8988T (cell line): ENCODE measurements at places on chromosomes 1 and 21.

GRCh38 chr1:201088395-201088794, 23.8 kb downstream of the CACNA1S start:
- no peak for DNase-seq

- DNase-seq = no peak
Observed at GRCh38 chr1:208029381-208030287, 118.7 kb upstream of the CD34 start.

- DNase-seq = no peak
Observed at GRCh38 chr1:24896176-24896575, 33.9 kb downstream of the RUNX3 start.

- no peak for DNase-seq
Observed at GRCh38 chr1:234602334-234603220, 7.4 kb downstream of the IRF2BP2 start.

GRCh38 chr21:34567604-34568155, 47.2 kb downstream of the RCAN1 start:
- no peak for DNase-seq

GRCh38 chr1:151991663-151992302, 1.9 kb downstream of the S100A10 start:
- DNase-seq = no peak

- DNase-seq = no peak
Observed at GRCh38 chr1:232416026-232416568, 213.8 kb downstream of the SIPA1L2 start.

DNA sequence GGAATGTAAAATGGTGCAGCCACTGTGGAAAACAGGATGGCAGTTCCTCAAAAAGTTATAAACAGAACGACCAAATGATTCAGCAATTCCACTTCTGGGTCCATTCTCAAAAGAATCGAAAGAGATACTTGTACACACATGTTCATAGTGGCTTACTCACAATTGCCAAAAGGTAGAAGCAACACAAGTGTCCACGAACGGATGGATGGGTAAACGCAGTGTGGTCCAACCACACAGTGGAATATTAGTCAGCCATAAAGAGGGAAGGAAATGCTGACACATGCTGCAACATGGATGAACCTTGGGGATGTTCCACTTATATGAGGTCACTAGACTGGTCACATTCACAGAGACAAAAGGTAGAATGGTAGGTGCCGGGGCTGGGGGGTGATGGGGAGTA, 5.3 kb downstream of the KRTAP10-1 start:
- DNase-seq = no peak

GRCh38 chr1:176157995-176158394, 49.1 kb downstream of the COP1 start:
- no peak for DNase-seq

- DNase-seq = no peak
Observed at GRCh38 chr1:184734980-184735379, 19.7 kb downstream of the EDEM3 start.

GRCh38 chr21:18655931-18656330, 252.3 kb upstream of the TMPRSS15 start:
- DNase-seq = no peak

GRCh38 chr1:100414693-100415497, 62.6 kb downstream of the CDC14A start:
- no peak for DNase-seq

DNA sequence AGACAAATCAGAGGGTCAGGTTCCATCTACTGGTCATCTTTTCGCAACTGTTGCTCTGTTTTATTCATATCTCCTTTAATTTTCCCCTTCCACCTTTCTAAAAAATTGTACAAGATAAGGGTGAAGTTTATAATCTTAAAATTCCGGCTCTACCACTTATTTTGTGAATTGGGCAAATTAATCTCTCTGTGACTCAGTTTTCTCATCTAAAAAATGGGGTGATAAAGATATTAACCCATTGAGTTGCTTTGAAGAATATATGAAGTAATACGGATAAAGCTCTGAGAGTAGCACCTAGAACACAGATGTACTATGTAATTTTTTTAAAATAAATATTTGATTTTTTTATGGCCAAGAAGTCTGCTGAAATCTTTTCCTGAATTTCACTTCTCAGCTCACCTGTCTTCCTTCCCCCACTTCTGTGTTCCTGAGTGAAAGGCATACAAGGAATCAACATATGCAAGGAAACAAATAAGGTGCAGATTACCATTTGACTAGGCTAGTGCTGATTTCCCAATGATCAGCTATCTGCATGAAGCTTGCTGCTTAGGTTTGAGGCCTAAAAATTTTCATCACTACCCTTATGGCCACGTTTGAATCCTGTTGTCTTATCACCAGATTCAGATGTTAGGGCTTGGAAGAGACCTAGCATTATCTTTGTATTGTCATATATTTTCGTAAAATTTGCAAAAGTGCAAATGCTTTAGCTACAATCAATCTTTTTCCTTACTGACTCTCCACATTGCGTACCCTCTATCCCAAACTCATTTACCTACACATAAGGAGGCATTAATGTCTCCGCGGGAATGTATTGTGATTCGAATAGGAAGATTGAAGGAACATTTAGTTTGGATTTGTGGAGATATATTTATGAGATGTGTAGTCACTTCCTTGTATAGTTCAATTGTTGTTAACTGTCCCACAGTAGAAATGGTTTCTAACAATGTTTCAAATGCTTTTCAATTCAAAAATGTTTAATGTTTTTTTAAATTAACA, 718.3 kb upstream of the PTBP2 start:
- DNase-seq = no peak

GRCh38 chr1:229479660-229480399, 28.3 kb downstream of the NUP133 start:
- DNase-seq = no peak

- no peak for DNase-seq
Observed at GRCh38 chr1:226680653-226681052, 58.4 kb downstream of the ITPKB start.

GRCh38 chr21:16460936-16461335, 731.2 kb downstream of the USP25 start:
- no peak for DNase-seq
